Activated T-helper 1 cell treated with anti-CD3 and anti-CD28 coated beads, Interleukin-12 subunit alpha, Interleukin-12 subunit beta, Interleukin-2, Interleukin-4 antibody, amounts not matched to agents 30 ng/mL and 10 ng/mL and 1 ng/mL, durations not matched to agents 14 hours and 24 hours and 36 hours (primary cell): ENCODE measurements at places on chromosomes 6 and 20.

- DNase-seq: no peak
Measured at GRCh38 chr20:6184086-6184485, 61.3 kb upstream of the FERMT1 start.

GRCh38 chr20:63941282-63942081 is 14.7 kb downstream of the UCKL1 start:
- peak; percentile 79 for DNase-seq

DNA sequence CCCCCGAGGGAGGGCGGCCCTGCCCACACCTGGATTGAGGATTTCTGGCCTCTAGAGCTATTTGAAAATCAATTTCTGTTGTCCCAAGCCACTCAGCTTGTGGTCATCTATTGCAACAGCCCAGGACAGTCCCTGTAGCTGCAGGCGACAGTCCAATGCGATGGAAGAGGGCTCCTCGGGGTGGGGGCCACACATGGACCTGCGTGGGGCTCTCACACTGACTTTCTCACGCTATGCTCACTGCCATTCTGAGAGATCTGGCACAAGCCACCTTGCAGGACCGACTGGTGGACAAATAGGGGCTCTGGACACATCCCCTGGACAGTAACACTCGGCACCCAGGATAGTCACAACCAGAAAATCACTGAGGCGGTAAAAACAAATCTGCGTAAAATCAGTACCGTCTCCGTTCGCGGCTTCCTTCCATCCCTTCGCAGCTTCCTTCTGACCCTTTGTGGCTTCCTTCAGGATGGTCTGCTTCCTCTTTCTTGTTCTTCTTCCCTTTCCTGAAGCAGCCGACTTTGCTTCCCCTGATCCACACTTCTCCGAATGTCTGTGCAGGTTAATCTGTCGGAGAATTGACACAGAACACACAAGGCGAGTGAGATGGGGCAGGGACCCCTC is 21.8 kb downstream of the CTCFL start:
- no peak for DNase-seq

GRCh38 chr20:32828029-32828680 is 8.4 kb downstream of the MAPRE1 start:
- DNase-seq: no peak

DNA sequence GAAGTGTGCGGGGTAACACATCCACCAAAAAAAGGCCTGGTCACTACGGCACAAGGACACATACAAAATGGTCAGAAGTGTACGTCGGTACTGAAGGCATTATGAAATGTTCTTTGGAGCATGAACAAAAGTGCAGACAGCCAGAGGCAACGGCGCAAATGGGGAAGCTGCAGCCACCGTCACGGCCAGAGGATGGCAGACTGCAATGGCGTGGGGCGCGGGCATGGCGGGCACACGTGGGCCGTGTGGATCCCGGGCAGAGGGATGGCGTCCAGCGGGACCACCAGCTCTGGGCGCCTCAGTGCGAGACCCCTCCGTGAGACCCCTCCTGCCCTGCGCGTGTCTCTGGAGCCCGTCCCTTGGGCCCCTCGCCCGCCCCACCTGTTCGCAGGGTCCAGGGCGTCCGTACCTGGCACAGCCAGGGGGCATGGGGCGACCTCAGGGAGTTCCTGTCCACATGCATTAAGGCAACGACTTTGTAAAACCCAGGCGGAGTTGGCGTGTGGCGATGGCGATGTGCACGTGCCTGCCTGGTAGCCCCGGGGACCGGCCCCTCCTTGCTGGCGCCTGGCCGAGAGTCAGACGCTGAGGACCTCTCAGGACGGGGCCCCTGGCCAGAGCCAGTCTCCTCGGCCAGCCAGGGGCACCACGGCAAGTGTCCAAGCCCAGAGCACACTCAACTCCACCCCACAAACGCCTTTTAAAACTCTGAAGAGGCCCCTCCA is 39.5 kb upstream of the CHRNA4 start:
- DNase-seq: no peak

GRCh38 chr6:20409427-20409971 is 7.8 kb downstream of the E2F3 start:
- DNase-seq: no peak

GRCh38 chr20:19974630-19975435 is 42.3 kb upstream of the NAA20 start:
- DNase-seq: no peak

GRCh38 chr6:351867-352289 is 39.7 kb upstream of the IRF4 start:
- no peak for DNase-seq

DNA sequence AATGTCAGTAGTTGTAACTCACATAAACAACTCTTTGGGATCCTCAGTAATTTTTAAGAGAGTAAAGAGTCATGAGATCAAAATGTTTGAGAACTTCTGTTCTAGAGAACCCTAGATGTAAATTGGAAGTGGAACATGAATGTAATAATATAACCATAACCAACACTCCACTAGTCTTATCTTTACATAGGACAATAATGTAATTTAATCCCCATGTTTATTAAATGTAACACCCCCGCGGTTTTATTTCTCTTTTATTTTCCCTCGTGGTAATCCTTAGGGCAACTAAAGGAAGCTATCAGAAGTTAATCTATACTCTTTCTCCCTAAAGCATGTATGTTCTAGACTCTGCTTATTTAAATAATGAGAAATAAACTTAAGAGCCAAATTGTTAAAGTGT is 54.4 kb downstream of the ZNF292 start:
- no peak for DNase-seq

DNA sequence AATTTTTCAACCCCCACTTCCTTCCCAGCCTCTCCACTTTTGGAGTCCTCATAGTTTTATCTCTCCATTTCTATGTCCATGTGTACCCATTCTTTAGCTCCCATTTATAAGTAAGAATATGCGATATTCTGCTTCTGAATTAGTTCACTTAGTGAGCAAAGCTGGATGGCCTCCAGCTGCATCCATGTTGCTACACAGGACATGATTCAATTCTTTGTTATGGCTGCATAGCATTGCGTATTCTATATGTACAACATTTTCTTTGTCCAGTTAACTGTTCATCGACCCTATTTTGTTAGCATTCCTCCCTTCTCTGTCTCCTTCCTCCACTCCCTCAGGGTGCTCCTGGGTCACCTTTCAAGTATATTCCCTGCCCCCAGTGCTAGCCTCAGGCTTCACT is 210.0 kb upstream of the SSTR4 start:
- no peak for DNase-seq

GRCh38 chr20:18007534-18008292 is 38.9 kb downstream of the MGME1 start:
- no peak for DNase-seq

GRCh38 chr20:50743087-50743486 is 11.7 kb downstream of the PARD6B start:
- DNase-seq: no peak

GRCh38 chr6:167973148-167973885 is 24.2 kb upstream of the KIF25 start:
- no peak for DNase-seq

DNA sequence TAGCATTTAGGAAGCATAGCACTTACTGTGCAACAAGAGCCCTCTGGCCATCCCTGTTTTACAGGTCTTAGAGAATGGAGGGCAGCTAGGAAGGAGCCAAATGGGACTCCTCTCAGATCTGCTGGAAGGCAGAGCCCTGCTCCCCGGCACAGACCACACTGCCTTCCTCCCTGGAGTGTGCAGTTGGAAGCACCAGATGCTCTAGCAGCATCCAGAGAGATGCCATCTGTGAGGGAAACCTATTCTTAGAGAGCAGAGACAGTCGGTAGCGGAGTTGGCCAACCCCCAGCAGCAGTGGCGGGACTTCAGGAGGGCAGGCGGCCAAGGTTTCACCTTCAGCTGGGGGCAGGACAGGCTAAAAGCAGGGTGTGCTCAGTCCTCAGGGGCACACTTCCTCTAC is 16.7 kb upstream of the E2F1 start:
- DNase-seq: no peak

- no peak for DNase-seq
Measured at GRCh38 chr6:11911538-11911937, 100.6 kb upstream of the HIVEP1 start.

GRCh38 chr20:48107560-48107959 is 322.3 kb upstream of the SULF2 start:
- DNase-seq: no peak

- no peak for DNase-seq
Measured at GRCh38 chr6:19041906-19042305, 654.8 kb downstream of the RNF144B start.

DNA sequence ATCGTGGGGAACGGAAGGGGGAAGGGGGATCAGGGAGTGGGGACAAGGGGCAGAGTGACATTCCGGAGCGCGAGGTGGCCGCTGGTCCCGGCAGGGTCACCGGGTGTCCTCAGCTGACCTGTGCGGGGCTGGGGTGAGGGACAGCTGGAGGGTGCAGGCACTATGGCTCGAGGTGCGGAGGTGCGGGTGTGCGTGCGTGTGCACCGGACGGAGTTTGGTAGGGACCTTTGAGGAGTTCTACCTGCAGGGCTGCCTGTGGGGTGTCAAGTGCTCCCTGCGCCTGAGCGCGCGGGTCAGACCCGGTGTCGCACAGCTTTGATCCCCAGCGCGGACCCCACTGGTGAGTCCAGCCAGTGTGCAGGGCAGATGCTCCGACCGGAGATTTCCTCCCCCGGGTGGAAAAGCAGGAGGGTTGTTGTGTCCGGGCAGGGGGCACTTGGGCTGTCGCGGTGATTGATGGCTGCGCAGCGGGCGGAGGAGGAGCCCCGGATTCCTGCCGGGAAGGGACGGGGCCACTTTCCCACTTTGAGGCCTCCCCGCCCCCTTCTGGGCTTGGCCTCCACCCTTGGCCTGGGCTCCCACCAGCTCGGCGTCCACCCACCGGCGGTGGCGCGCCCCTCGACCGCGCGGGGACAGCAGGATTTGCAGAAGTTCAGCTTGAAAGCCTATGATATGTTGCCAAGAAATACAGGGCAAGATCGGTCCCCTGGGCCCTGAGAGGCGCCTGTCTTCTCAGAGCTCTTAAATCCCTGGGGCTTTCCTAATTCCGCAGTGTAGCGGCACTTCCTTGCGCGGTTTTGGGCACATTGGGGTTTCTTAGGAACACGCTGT is 658 bp downstream of the RIN2 start:
- no peak for DNase-seq

DNA sequence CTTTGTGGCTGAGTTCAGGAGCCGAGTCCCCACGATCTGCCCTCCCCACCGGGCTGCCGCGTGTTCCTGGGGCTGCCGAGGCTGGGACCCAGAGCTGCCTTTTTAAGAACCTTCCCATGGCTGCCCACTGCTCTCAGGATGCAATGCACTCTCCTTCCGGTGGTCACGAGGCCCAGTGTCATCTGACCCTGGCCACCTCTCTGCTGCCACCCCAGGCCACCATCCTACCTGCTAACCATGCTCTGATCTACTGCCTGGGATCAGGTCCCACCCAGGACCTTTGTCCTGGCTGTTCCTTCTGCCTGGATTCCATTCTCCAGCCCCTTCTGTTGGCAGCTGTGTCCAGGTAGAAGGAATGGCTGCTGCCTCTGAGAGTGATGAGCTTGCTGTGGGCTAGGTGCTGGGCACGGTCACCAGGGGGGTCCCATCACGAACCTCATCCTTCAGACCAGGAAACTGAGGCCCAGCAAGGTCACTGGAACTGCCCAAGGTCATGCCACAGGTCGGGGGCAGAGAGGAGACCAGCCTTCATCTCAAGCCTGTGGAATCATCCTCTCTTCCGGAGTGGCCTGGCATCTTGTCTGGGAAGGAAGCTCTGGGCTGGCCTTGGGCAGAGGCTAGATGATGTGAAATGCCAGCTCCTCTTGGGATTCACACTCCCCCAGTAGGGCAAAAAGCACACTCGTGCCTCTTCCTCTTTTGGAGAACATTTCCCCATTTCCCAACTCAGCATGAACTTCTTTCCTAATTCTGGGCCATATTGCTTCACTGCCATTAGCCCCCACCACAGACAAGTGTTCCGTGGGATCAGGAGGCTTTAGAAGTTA is 20.5 kb downstream of the PCK1 start:
- no peak for DNase-seq

DNA sequence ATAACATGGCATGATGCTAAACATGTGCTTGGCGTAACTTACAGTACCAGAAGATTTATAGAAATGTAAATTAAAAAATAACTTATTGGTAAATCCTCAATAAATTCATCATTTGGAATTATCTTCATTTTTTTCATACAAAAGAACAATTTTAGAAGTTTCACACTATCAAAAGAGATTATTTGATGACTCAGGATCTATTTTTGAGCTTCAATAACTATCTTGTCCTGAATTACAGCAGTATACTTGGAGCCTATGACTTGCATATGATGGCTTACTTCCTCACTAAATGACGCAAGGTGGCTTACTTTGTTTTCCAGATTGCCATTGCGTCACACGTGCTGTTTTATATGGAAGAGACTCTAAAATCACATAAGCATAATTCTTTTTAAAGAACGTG is 49.2 kb downstream of the KHDRBS2 start:
- no peak for DNase-seq

- DNase-seq: no peak
Measured at GRCh38 chr6:86331265-86331840, 606.0 kb upstream of the HTR1E start.

DNA sequence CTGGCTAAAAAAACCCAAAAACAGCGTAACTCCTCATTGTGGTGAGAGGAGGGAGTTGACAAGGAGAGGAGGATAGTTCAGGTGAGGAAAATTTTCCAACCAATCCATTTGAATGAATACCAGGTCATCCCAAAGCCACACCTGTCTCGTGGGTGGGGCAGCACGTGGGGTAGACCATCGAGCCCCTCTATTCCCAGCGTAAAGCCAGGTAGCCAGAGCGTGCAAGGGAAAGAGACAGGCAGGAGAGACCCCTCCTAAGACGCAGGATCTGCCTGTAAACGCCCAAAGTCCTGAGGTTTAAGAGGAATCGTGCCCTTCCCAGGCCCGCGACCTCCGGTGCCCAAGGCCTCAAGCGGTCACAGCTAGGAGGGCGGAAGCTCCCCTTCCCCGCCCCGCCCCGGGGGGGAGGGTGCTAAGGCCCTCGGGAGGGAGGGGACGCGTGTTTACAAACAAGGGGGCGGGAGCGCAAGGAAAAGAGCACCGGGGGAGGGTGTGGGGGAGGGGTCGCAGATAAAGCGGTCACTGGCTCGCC is 712 bp downstream of the RXRB start:
- DNase-seq: peak; percentile 78

GRCh38 chr6:111239461-111239860 is 152.2 kb downstream of the SLC16A10 start:
- DNase-seq: no peak

GRCh38 chr6:134318236-134318973 is 493 bp upstream of the SGK1 start:
- no peak for DNase-seq

- no peak for DNase-seq
Measured at GRCh38 chr6:41824571-41825569, 37.4 kb downstream of the TOMM6 start.

GRCh38 chr20:36493051-36493800 is 48.1 kb upstream of the MYL9 start:
- DNase-seq: no peak

GRCh38 chr6:148885136-148885865 is 138.5 kb downstream of the UST start:
- no peak for DNase-seq

- DNase-seq: no peak
Measured at GRCh38 chr20:59599941-59600340, 4.4 kb upstream of the PHACTR3 start.

GRCh38 chr6:1987640-1988039 is 257.8 kb downstream of the GMDS start:
- no peak for DNase-seq

GRCh38 chr20:45374966-45375365 is 3.2 kb downstream of the TP53TG5 start:
- DNase-seq: no peak
